MG63 (cell line): ENCODE measurements at places on chromosomes 5 and 9. TPM values are rescaled to one million over a fixed set of nuclear protein-coding genes. Genes with fewer than 3 reads are reported as not detected.

TAF11L10 gene
- total RNA-seq = not detected in 2 replicates

SLCO6A1 gene
- not detected in 2 replicates for total RNA-seq

DNA sequence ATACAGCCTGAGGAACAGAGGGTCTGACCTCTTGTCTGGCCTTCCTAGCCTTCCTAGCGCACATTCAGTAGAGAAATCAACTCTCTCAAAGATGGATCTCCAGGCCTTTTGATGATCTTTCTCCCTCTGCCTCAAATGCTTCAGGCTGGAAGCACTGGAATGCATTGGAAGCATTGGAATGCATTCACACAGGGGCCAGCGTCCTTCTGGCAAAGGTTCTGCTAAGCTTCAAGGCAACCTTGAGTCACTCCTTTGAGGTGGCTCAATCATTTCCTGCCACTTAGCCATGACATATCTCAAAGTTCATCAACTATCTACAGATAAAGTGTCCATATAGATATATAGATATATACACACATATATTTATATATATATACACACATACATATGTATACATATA is 42.9 kb downstream of the OR2K2 start:
- peak; percentile 81 for DNase-seq

- peak; percentile 59 for DNase-seq
These were observed 11.2 kb downstream of the MSANTD3 start for GRCh38 chr9:100437860-100438805.

OLFML2A gene
- 0.20 and 1.5 TPM in 2 replicates for total RNA-seq

- peak; percentile 86 for DNase-seq
These were observed 18.0 kb downstream of the MGAT1 start for GRCh38 chr5:180784497-180785097.

RNF208 gene
- not detected in 2 replicates for total RNA-seq

DNA sequence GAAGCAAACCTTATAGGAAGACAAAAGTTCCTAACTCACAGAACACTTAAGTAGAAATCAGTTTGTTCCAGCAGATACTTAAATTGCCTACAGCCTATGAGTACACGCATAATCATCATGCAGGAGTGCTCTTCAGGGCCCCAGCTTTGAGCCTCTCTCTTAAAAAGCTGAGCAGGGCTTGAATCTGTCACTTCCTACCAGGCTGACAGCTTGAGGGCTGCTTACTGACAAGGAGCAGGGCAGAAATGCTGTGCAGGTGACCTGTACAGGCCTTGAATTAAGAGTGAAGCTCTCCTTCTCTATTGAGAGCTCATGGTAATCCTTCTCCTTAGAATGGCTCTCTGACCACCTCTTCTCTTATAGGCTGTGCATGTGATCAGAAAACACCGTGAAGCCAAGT is 66.5 kb upstream of the MAST4 start:
- no peak for DNase-seq

DNA sequence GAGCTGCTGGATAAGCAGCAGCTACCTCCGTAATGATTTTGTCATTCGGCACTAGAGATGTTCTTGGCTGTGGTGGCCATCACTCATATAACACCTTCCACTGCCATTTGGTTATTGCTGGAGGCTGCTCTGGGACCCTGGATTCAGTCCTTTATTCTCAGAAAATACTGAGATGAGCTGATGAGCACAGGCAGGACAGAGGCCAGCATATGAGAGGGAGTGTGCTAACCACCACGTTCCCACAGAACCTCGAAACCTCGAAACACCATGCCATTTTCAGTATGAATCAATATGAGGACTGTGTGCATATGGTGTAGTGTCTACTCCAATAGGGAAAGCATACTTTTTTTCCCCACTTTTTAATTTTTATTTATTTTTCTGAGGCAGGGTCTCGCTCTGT is 56.6 kb downstream of the ADAM19 start:
- no peak for DNase-seq

- DNase-seq = peak; percentile 70
These were observed 131.9 kb upstream of the ANKH start for GRCh38 chr5:15003511-15003920.

GRCh38 chr5:107268241-107268640 is 402.5 kb downstream of the EFNA5 start:
- DNase-seq = no peak

- no peak for DNase-seq
These were observed 8.0 kb downstream of the DELE1 start for GRCh38 chr5:141931694-141932093.

- peak; percentile 88 for DNase-seq
These were observed 89.6 kb downstream of the RAPGEF1 start for GRCh38 chr9:131650254-131650653.
